ENCODE measurements at places on chromosomes 11 and 22.

GRCh38 chr11:75554258-75555022, 7.6 kb upstream of the SERPINH1 start:
- DNase-seq, result peak; percentile 100

DNA sequence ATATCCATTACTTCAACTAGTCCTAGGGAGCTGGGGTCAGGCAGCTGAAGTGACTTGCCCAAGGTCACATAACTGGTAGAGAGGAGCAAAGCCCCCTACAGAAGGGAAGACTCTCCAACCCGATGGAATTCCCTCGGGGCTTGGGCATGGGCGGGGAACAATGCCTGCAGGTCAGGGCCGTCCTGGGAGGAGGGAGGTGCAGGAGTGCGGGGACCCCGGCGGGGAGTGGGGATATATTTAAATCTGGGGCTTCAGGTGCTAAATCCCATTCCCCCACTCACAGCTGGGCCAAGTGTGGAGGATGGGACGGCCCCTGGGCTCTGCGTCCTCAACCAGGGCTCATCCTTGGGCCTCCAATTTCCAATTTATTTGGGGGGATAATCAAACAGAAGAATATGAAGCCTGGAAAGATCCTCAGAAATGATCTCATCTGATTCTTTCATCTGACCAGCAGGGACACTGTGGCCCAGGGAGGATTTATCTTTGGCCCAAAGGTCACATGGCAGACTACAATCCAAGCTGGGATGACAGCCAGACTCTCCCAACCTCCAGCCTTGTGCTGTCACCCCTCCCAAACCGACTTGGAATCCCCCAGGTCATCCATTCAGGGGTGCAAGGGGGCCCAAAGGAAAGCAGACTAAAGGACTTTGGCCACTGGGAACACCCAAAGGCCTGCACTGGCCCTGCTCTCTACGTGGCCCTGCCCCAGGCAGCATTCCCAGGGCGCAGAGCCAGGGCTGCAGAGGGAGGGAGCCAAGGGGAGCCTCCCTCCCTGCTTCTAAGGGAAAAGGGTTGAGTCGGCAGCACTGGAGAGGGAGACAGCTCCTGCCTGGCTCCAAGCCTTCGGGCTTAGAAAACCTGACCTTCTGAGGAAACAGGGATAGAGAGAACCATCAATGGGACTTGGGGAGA, 8.7 kb upstream of the C1QTNF6 start:
- peak; percentile 70 for DNase-seq

DNA sequence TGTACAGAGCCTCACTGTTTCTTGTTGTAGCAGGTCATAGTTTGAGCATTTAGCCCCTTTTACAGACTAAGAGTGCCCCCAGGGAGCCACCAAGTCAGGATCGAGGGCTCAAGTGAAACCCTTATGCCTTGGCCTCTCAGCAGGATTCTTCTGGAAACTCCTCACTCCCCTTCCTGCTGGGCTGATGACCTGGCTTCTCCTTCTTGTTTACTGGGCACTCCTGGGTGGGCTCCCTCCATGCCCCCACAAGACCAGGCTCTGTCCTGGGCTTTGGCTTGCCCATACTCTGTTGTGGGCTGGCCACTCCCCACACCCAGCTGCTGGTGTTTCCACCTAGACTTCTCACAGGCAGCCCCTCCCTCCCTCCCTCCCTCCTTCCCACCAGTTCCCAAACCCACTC, 69.6 kb downstream of the MED15 start:
- no peak for DNase-seq

DNA sequence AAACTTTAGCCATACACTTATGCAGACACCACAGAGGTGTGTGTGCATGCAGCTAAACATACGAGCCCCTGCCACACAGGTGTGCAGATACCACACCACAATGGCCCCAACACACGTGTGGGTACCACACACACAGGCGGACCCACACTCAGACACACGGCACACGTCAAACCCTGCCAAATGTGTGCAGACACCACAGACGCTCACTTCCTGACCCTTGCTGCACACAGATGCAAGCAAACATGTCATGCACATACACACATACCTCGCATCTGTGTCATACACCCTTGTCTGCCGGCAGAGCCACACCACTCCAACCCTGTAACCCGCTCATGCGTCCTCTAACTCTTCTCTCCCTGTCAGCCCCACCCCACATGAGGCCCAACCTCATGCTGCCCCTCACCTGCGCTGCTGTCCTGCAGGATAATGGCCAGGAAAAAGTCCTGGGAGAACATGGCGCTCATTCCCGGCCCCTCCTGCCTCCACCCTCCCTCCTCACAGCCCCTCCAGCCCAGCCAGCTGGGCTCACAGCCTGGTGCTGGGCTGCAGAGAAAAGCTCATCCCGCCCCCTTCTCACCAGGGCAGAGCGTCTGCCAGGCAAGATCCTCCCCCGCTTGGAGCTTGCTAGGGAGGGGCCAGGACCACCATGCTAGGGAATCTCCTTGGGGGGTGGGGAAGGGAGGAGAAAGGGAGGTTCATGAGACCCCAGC, 14.2 kb downstream of the SMPD1 start:
- DNase-seq, result peak; percentile 71

DNA sequence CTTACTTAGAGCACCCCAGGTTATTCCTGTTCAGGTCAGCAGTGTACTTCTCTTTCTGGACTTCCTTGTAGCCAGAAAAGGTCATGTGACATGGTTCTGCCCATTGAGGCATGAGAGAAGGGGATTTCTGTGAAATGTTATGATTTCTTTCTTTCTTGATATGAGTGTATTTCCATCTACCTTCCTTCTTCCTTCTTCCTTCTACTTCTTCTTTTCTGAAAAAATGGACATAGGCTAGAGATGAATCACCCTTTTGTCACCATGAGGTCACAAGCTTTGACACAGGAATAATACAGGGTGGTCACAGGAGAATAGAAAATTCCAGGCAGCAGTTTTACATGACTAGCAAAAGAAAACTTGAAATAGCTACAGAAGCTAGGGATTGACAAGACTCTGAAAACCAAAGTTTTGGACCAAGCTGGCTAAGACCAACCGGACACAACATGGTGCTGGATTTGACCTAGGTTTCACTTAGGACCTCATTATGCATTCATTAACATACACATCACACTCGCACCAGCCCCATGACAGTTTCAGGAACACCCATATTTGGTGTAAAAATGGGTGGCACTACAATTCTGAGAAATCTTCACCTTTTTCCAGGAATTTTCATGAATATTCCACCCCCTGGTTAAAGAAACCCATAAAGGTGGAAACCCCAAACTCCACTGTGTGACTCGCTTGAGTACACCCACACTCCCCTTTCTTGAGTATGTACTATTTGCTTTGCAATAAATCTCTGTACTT, 21.2 kb upstream of the MAP6 start:
- no peak for DNase-seq

DNA sequence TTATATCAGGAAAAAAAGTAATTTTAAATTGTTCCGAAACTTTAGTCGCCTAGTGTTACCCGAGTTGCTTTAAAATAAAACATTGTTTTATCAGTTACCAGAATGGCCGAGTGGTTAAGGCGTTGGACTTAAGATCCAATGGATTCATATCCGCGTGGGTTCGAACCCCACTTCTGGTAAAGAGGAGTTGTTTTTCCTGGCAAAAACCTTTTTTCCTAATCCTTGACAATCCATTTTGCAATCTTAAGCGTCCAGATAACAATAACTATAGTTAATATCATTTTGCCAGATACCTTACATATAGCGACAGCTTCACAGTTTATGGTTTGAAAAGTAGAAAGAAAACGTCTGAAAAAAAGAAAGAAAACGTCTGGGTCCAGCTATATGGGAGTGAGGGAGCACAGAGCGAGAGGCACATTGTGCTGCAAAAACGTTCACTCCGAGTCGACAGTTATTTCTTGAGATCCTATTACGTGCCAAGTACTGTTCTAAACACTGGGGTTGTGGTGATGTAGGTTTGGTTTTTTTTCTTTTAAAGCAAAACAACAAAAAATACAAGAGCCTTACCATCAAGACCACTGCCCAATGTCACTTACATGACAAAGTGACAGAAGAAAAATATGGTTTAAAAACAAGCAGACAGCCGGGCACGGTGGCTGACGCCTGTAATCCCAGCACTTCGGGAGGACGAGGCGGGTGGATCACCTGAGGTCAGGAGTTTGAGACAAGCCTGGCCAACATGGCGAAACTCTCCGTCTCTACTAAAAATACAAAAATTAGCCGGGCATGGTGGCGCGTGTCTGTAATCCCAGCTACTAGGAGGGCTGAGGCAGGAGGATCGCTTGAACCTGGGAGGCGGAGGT, 40.6 kb downstream of the OR4D9 start:
- DNase-seq, result peak; percentile 84

GRCh38 chr11:46604796-46605195, 11.0 kb upstream of the AMBRA1 start:
- DNase-seq, result no peak

DNA sequence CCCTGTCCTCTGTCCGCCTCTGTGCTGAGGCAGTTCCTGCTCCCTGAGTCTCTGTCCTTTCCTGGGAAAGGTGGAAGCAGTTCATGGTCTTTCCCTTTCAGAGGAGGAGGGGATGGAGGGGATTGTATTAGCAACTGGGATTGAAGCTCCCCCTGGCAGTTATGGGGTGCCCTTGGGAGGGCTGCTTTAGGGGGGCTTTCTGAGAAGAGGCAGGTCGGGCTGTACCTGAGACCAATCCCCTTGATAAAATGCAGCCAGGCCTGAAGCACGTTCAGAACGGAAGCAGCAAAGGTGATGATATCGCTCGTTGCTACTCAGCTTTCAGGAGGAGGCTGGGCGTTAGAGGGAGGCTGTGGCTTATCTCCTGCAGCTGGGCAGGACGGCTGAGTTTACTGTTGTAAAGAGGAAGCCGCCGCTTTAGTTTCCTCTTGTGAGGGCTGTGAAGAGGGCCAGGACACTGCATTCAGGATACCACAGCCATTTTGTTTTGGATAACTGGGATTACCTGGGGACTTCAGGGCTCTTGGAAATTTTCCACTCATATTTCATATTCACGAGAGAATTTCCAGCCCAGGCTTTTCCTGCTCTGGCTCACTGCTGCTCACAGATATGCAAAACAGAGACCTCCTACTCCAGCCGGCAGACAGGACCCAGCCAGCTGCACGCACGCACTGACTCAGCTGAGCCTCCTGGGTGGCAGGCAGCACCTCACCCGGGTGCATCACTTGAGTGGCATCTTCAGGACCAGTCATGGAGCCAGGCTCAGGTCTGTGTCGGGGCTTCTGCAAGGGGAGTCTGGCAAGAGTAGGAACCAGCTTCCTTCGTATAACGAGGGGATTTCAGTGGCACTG, 798 bp downstream of the AMPD3 start:
- DNase-seq, result peak; percentile 63

DNA sequence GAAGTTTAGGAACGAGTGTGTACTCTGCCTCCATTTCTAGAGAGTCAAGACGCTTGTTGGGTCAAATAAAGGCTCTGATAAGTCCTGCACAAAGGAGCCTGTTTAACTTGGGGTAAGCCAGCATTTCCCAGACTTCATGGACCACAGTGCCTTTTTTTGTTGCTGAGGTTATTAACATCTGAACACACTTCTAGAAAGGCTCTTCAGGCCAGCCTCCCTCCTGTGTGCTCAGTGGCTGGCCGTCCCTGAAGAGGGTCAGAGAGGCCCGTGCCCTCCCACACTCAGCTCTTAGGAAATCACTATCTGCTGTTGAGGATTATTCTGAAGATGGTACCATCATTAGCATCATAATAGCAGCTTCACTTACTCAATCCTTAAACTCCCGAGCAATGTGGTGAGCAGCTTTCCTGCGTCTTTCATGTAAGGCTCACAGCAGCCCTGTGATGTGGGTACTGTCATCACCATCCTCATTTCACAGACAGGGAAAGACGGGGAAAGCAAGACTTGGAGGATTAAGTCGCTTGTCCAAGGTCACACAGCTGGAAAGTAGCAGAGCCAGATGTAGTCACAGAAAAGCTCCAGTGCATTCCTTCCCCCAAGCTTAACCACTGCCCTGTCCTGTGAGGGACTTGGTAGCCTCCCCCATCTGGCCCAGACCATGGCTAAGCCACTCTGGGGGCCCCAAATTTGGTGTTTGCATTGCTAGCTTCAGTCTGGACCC, 71.3 kb downstream of the TSPAN18 start:
- peak; percentile 76 for DNase-seq

GRCh38 chr11:35814081-35814695, 129.7 kb upstream of the LDLRAD3 start:
- DNase-seq, result no peak

- DNase-seq, result no peak
Observed at GRCh38 chr11:85171648-85172257, 455.4 kb downstream of the DLG2 start.

DNA sequence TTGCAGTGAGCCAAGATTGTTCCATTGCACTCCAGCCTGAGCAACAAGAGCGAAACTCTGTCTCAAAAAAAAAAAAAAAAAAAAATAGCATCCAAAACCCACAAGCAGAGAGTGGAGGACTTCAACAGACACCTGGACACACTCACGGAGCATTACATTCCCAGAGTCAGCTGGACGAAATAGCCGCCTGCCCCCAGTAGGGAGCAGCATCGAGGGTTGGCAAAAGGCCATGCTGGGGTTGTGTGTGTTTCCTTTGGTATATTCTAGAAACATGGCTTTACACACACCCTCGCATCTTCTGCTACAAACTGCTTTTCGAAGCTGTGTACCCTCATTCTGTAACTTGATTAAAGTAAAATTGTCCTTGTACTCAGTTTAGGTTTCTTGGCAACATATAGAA, 5.3 kb downstream of the ADA2 start:
- DNase-seq, result no peak

DNA sequence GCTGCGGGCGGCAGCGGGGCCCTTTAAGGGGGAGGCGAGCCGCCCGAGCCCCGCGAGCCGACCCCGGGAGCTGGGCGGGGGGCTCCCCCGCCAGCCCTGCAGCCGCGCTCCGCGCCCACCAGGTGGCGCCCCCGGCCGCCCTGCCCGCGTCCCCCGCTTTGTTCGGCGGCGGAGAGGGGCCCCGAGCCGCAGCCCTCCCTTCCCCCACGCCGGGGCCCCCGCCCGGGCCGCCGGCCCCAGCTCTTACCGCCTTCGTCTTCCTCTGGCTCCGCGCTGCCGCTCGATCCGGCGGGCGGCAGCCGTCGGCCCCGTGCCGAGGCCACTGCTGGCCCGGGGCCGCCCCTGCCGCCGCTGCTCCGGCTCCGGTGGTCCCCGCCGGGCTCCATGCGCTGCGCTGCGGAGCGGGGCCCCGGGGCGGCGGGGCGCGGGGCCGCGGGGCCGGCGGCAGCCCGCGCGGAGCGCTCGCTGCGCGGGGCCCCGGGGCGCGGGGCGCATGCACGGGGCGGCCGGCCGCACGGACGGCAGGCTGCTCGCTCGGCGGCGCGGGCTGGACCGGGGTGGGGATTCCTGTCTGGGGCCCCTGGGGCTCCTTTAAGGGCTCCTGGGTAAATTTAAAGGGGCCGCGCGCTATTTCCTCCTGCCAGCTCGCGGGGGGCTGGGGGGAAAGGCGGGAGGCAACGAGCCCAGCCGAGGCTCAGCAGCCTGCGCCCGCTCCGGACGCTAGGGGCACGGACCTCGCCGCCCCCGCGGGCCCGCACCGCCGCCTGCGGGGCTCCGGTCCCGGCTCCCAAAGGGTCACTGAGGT, at the start of gene ZFTA:
ZFTA (minus strand) TSS at position 539 of the 805 bp plus-strand sequence; CDS start at position 386, 153 bp downstream.
- DNase-seq, result peak; percentile 72

GRCh38 chr22:19035474-19036228, 86.6 kb downstream of the DGCR2 start:
- no peak for DNase-seq

- DNase-seq, result peak; percentile 63
Observed at GRCh38 chr11:8092587-8093424, 11.8 kb downstream of the TUB start.

GRCh38 chr22:30326255-30326705, 461 bp downstream of the TBC1D10A start:
- DNase-seq, result no peak

All from fibroblast of skin of right quadriceps (primary cell).